ENCODE measurements at places on chromosomes 13 and 19.

DNA sequence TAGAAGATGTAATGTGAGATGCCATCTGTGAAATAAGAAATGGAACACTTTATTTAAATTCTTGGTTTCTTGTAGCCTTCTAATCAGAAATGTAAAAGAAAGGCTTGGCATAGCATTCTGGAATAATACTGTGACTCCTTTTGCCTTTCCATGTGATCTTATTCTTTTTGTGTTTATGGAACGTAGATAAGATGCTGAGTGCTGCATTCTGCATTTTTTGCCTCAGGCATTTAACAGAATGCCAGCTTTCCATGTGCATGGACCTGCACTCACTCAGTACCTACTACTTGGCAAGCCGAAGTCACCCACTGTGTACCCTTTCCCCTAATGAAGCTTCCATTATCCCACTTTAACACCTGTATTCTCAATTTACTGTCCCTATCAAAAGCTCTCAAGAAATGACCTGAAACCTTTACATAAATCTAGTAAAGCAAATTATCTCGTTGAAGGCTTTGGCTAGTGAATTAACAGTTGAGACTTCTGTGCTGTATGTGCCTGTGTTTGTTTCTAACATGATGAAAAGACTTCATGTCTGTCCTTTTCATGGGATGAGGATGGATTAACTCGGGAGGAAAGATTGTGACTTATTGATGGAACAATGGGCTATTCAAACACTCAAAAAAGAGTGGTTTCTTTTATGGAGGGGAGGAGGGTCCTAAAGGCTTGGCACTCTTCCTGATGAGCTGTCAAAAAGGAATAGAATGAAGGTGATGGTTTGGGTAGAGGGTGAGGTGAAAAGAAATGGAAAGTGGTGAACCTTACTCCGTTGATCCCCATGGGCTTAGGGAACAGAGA, 44.7 kb upstream of the FRY start:
- no peak for DNase-seq

DNA sequence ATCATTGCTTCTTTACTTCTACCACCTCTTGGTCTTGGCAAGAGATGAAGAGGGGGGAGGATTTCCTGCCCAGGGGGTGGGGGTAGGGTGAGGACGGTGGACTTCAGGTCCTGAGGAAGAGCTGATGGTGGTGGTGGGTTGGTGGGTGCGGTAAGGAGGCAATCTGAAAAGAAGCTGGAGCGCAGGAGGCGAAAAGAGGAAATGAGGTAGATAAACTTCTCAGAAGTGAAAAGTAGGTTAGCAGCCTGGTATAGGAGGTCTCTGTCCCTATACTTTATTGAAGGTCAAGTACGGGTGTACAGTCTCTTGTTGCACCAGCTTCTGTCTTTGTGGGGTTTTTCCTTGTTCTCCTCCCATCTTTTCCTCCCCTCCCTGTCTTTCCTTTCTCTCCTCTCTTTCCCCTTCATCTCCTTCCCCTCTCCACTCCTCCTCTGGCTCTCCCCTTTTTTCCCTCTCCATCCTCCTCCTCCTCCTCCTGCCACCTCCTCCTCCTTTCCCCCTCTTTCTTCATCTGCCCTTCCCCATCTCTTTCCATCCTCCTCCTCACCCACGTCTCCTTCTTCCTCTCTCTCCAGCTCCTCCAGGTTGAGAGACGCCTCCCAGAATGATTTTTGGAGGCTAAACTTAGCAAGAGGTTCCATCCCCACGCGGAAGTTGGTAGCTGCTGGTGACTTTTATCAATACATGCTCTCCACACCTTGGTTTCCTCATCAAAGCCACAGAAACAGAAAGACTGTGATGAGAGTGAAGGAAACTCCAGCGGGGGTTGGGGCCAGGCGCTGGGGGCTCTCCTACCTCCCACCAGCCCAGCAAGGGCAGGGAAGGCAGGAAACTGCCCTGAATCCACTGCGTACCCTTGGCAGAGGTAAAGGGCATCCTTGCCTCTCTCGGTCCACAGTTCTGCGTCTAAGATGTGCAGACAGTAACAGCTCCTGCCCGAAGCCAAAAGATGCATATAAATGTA, 15.3 kb downstream of the TNFSF14 start:
- DNase-seq = no peak

GRCh38 chr19:13176345-13176744, 26.1 kb downstream of the IER2 start:
- no peak for DNase-seq

- DNase-seq = no peak
These were observed 149.0 kb downstream of the LMO7 start for GRCh38 chr13:75785130-75785529.

DNA sequence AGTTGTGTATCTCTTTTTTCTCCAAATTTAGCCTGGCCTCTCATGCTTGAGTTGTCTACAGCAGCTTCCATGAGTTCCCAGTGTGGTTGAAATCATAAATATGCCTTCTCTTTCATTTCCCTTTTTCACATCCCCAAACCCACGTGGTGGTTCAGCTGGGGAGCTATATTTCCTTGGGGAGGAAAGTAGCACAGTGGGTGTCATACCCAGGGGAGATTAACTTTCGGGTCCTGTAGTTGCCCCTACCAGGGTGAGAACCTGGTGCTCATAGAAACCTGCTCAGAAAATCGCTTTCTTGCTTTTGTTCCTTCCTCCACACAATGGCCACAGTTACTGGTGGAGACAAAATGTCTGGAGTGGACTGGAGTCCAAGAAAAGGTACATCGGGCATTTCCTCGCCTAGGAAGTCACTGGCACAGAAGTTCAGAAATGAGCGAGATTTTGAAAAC, 7.0 kb upstream of the LILRA4 start:
- DNase-seq = no peak

DNA sequence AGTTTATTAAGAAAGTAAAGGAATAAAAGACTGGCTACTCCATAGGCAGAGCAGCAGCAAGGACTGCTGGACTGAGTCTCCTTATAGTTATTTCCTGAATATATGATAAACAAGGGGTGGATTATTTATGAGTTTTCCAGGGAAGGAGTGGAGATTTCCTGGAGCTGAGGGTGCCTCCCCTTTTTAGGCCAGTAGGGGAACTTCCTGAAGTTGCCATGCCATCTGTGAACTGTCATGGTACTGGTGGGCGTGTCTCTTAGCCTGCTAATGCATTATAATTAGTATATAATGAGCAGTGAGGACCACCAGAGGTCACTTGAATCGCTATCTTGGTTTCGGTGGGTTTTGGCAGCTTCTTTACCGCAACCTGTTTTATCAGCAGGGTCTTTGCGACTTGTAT, 13.5 kb downstream of the ZSCAN5A start:
- no peak for DNase-seq
